ENCODE measurements at places on chromosomes 2 and 18. TPM values are rescaled to one million over a fixed set of nuclear protein-coding genes. Genes with fewer than 3 reads are reported as not detected.

- DNase-seq: no peak
These were observed 69.7 kb downstream of the DCC start for GRCh38 chr18:52409727-52410126.

- no peak for DNase-seq
These were observed 171.2 kb downstream of the ZNF516 start for GRCh38 chr18:76323891-76324290.

- no peak for DNase-seq
These were observed 189.8 kb downstream of the SH3BP4 start for GRCh38 chr2:235141411-235142128.

The IMPA2 gene
- total RNA-seq: 10.0 TPM

DNA sequence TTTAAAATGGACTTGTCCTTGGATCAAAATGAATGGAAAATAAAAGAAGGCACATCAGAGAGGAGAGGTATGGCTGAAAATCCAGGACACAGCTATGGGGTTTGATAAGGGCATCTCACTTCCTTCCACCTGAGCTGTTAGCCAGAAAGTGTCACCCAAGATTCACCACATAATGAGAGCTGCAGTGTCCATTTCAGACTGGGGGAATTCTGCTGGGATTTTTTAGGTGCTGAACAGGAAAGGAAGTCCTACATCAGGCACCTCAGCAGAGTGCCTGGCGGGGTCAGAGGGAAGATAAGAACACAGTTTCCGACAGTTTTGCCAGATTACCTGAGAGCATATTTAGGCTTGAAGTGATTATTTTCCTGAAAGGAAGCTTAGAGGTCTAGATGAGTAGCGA, 187.6 kb upstream of the HNMT start:
- no peak for DNase-seq

GRCh38 chr2:164871404-164871803, 29.8 kb upstream of the COBLL1 start:
- DNase-seq: no peak

- DNase-seq: no peak
These were observed 199.9 kb upstream of the PKDCC start for GRCh38 chr2:41847744-41848441.

DNA sequence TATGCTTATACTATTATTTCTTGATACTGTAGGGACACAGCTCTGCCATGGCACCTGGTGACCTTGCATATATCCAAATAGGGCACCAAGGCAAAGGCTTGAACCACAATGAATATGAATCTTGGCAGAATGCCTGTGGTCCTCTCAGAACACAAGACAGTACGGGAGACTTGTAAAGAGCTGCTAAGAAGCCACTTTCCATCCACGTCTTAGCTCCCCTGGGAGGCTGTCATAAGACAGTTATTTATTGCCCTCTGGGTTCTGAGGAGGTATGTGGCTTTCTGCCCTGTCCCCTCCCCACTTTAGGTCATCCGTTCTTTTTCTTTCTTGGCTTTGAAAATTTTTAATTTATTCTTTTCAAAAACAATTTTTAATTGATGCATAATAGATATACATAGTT, 29.8 kb upstream of the MRPL33 start:
- DNase-seq: no peak

Measured in RPMI7951 (cell line).